Urothelium cell line (cell line): ENCODE measurements at places on chromosomes 2 and 18.

GRCh38 chr2:156589381-156590079, 153.4 kb downstream of the GPD2 start:
- DNase-seq = peak; percentile 24

DNA sequence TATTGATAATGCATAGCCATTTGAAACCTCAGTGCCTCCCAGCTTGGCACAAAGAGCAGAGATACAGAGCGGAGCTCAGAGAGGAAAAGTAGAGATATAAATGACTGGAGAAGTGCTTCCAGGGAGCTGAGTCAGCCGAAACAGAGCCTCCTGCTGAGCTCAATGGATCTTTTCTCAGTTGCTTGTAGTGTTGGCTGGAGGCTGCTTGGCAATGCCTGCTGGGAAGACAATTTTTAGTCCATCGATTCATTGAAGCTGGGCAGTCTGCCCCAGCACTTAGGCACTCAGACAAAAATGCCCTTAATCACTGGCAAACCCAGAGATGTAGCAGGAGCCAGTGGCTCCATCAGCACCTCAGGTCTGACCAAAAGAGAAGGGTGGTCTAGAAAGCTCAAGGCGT, 81.3 kb upstream of the SETBP1 start:
- no peak for DNase-seq

DNA sequence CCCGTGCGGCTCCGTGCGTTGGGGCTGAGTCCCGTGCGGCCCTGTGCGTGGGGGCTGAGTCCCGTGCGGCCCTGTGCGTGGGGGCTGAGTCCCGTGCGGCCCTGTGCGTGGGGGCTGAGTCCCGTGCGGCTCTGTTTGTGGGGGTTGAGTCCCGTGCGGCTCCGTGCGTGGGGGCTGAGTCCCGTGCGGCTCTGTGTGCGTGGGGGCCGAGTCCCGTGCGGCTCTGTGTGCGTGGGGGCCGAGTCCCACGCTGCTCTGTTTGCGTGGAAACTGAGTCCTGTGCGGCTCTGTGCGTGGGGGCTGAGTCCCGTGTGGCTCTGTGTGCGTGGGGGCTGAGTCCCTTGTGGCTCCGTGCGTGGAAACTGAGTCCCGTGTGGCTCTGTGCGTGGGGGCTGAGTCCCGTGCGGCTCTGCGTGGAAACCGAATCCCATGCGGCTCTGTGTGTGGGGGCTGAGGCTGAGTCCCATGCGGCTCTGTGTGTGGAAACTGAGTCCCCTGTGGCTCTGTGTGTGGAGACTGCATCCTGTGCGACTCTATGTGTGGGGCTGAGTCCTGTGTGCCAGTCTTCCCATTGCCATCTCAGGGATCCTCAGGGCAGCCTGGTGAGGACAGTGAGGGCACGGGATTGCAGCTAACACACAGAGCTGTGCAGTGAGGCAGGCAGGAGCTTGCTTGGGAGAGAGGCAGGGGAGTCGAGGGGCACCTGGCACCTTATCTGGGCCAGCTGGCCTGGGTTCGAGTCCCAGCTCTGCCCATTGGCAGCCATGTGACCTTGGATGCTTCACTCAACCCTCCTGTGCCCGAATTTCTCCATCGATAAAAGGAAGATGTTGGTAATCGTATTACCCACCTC, 44.5 kb downstream of the LDLRAD4 start:
- DNase-seq = no peak

GRCh38 chr2:142750858-142751257, 126.6 kb upstream of the KYNU start:
- no peak for DNase-seq

DNA sequence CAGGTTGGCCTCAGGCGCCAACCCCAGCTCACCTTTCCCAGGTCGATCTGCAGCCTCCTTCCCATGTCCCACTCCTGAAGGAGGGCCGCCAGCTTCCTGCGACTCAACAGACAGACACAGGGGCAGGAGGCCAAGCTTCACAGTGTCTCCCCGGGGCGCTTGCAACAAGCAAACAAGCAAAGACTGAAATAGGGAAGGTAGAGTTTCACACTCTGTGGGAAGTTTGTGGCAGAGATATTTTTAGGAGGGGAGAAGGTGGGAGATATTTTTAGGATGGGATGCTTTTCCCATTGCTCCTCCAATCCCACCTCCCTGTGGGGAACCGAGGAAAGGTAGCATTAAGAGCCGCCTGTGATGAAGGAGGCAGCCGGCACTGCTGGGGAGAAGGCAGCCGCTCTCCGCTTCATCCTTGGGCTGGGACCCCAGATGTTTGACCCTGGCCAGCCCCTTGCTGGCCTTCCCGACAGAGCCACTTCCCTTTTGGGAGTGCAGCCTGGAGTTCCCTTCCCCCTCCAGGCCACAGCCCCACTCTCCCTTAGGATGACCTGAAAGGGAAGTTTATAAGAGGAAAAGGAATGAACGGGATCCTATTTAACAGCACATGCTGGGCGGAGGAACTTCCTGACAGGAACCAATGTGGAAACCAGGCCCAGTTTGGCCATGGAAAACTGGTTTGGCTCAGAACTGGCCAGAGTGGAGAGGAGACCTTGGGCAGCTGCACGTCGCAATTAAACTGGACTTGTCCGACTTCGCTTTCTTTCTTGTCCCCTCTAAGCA, 142.2 kb upstream of the SMAD2 start:
- no peak for DNase-seq

GRCh38 chr18:23106575-23106974, 28.7 kb upstream of the CABLES1 start:
- DNase-seq = peak; percentile 86

DNA sequence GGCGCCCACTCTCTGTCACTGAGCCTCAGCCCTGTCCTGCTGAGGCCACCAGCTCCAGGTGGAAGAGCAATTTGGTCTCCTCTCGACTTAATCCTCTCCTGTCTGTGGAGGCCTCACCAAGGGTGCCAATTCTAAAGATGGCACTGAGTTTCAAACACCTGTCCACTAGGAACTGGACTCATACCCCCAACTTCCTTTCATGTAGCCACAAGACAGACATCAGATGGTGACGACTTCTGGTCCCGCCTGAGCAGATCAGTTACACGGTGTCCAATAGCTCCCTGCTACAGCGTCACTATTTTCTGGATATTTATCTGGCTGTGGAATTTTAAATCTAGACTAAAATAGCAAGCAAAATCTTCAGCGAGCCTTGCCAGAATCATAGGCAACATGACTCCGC, 24.5 kb upstream of the SP5 start:
- DNase-seq = no peak

DNA sequence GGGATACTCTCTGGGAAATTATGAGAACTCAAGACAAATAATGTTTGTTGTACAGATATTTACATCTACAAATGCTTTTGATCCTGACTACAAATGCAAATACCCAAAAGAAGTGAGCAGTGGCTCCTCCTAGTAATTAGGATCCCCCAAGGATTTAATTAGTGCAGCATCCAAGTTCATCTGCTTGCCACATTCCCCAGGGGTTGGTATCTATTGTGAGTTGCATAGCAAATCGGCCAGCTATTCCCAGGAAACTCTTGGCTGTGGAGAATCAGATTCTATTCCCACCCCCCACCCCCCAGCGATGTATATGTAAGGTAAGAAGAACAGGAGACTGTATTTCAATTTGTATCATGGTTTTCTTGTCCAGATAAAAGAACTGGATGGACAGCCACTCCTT, 725.1 kb upstream of the CDH7 start:
- no peak for DNase-seq

DNA sequence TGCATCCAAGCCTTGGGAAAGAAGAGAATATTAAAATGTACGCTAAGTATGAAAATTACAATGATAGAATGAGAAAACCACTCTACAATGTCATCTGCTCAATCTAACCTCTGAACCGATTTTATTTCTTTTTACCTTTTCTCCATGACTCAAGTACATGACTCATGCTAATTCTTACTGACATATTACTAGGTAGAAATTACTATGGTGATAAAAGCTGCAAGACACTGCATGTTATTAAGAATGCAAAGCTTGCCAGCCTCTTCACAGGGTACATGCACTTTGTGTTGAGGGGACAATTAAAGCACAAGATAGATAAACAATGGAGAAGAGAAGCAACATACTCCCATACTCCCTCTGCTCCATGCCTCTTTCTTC, 20.7 kb downstream of the SFT2D3 start:
- DNase-seq = no peak

DNA sequence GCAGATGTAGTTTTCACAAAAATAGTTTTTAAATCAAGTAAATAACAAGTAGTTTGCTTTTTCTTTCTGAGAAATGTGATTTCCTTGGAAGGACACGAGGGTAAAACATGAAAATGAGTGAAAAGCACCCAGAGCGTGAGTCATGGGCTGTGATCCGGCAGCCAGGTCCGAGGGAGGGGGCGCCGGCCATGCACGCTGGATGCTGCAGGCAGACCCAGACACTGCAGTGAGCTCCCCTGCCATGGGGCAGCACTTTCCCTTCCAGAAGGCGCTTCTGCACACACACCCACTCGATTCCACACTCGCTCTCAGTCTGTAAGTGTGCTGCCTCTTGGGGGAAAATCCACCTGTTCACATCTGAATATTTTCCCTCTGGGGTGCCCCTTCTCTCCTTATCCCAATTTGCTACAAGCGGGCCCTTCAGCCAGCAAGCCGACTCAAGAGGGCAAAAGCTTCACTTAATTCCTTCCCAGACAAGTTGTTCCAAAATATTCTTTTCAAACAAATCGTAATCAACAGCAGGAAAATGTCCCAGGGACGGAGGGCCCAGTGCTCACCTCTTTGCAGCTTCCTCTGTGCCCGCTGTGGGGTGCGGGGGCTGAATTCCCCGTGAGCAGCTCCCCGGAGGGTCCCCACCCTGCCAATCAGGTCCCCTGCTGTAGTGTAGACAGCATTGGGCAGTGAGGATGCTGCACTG, 87.0 kb upstream of the ID2 start:
- no peak for DNase-seq

- no peak for DNase-seq
Observed at GRCh38 chr2:102304268-102304667, 7.1 kb upstream of the IL1RL1 start.

DNA sequence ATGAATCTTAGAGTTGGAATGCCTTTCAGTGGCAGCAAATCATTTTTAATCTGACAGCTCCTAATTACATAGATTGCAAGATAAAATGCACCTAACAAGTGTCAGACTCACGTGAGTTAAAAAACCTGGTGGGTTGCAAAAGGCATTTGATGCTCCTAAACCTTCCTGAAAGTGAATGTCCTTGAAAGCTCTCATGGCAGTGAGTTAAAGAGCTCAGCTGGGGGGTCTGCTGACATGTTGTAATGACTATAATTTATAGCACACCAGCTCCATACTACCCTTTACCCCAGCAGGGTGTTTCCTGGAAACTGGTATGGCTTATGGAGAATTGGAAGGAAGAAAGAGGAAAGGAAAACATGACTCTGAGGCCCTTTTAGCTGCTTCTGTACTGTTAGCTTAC, 91.9 kb upstream of the CAVIN2 start:
- no peak for DNase-seq

- DNase-seq = no peak
Observed at GRCh38 chr2:1772471-1773267, 28.4 kb upstream of the PXDN start.

GRCh38 chr18:27656167-27656778, 471.2 kb upstream of the CHST9 start:
- peak; percentile 9 for DNase-seq

DNA sequence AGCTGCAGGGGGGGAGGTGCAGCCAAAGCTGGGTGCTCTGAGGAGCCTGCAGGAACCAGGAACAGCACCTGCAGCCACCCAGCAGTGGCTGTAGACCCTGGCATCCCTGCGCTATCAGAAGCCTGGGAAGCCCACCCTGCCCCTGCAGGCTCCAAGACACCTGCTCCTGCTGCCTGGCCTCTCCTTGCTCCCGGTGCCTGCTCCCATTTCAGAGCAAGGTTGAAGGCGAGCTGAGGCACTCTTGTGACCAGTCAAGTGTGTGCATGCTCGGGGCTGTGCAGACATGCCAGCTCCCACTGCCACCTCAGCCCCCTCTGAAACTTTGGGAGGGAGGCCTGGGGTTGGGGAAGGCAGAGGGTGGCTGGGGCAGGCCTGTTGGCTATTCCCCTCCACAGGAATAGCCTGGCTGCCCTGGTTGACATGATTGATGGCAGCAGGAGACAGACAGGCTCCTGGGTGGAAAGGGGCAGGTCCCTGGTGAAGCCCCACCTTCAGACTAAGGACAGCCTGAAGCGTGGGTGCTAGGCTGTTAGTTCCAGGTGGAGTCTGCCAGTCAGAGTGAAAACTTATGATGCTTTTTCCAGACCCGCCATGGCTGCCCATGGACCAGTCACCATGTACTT, 151.4 kb downstream of the MBD5 start:
- no peak for DNase-seq

DNA sequence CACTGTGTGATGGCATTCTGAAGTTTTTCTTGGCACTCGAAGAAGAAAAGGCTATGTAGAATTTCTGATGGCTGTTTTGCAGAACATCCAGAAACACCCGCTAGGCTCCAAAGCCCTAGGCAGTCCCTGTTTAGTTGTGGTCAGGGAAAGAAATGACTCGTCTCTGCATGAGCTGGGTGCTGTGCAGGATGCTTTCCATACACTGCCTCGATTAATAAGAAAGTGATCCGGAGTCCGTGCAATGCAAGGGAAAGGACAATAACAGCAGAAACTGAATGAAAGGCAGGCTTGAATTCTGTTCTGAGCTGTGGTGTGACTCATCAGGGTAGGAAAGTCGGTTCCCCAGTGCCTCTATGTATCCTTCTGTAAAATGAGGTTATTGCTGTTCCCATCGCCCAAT, 18.7 kb downstream of the MAPRE3 start:
- DNase-seq = no peak

- DNase-seq = no peak
Observed at GRCh38 chr18:25646971-25647370, 295.0 kb upstream of the ZNF521 start.

DNA sequence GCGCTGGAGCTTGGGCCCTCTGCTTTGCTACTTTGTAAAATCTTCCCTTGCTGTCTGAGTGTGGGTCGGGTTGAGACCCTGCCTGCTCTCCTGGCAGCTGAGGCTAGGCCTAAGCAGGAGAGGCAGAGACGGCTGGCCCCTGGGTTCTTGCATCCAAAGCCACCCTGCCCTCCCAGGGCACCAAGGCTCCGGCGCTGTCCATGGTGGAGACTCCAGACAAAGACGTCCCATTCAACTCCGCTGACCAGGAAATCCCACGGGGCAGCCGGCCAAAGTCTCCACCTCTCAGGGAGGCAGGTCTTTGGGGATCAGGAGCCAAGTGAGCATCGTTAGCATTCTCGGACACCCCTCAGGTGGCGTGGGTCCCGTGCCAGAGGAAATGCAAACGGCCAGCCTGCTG, 2.6 kb upstream of the PRLH start:
- DNase-seq = peak; percentile 58

GRCh38 chr2:215981115-215981514, 32.2 kb downstream of the MREG start:
- no peak for DNase-seq

DNA sequence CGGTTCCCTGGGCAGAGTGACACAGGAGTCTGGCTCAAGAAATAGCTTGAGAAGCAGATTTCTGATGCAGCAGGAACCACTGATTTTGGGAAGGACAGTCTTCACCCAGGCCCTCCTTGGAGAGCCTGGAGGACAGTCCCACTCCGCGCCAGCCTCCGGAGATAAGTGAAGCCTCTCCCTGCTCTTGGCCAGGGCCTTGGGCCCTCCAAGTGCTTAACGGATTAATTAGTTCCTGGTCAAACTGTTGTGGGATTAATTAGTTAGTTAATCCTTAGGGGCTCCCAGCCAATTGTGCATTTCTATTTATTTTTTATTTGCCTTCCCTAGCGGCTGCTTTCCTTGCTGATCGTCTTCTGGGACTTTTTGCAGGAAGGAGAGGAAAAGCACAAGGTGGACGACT, 19.6 kb downstream of the CPLX4 start:
- no peak for DNase-seq

GRCh38 chr2:45826884-45827635, 175.6 kb downstream of the PRKCE start:
- peak; percentile 62 for DNase-seq

- no peak for DNase-seq
Observed at GRCh38 chr18:72470391-72470790, 73.8 kb downstream of the CBLN2 start.
